ENCODE measurements at places on chromosomes 4 and X.

DNA sequence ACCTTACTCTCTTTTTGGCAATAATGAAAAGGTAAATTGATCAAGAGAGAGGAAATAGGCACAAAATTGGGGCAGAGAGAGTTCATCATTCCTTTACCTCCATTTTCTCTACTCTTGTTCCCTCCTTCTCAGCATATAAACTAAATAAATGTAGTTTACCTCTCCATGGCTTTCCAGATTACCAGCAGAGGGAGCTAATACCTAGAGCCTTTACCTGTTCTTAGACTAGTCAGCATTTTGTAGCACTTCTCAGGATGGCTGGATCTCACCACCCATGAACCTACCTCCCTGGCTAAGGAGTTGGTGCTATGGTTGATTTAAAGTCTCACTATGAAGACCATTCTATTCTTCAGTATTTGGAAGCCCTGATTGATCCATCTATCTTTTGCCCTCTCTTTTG is 15.7 kb downstream of the OFD1 start:
- DNase-seq: no peak

- DNase-seq: no peak
Measured at GRCh38 chrX:30643313-30643821, 9.9 kb upstream of the GK start.

DNA sequence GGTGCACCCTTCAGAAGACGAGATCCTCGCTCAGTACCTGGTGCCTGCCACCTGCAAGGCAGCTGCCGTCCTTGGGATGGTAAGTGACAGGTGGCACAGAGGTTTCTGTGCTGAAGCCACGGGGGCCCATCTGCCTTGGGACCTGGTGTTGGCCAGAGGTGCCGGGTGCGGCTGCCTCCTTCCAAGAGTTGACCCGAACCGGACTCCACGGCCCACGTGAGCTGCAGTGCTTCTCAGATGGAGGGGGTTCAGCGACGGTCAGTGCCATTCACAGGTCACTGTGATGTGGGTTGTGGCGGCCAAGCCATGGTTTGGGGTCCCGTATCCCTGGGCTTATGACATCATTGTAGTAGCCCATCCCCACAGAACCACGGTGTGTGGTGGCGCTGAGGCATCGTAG is 19.0 kb upstream of the MSANTD1 start:
- DNase-seq: no peak

GRCh38 chrX:123348468-123348867 is 164.4 kb downstream of the GRIA3 start:
- no peak for DNase-seq

DNA sequence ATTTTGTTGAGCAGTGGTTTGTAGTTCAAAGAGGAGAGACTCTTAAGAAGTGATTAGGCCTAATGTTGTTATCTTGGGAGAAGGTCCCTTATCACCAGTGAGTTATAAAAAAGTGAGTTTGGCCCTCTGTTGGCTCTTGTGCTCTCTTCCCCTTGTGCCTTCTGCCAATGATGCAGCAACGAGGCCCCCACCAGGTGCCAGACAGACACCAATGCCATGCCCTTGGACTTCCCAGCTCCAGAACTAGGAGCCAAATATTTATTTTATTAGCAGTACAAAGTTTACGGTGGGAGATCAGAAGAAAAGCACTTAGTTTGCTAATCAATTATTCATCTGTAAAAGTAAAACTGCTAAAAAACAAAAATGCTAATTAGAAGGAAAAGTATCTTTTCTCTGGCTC is 22.7 kb upstream of the NAAA start:
- no peak for DNase-seq

GRCh38 chrX:9988762-9989161 is 21.6 kb downstream of the CLDN34 start:
- DNase-seq: no peak

- DNase-seq: no peak
Measured at GRCh38 chr4:87052615-87053014, 117.8 kb downstream of the AFF1 start.

GRCh38 chr4:122762966-122763716 is 30.6 kb downstream of the BBS12 start:
- no peak for DNase-seq

DNA sequence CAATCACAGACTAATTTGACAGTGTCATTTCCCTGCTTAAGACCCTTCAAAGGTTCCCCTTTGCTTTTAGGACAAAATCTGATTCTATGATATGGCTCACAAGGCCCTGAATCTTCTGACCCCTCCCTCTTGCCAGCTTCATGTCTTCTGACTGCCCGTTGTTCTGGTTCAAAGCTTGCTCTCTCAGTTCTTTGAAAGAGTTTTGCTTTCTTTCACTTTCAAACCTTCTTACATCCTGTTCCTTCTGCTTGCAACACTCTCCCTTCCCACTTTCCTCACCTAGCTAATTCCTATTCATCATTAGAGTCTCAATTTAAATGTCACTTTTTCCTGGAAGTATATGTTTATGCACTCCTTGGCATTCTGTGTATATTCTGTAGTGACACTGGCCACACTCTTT is 299.2 kb downstream of the IDS start:
- no peak for DNase-seq

DNA sequence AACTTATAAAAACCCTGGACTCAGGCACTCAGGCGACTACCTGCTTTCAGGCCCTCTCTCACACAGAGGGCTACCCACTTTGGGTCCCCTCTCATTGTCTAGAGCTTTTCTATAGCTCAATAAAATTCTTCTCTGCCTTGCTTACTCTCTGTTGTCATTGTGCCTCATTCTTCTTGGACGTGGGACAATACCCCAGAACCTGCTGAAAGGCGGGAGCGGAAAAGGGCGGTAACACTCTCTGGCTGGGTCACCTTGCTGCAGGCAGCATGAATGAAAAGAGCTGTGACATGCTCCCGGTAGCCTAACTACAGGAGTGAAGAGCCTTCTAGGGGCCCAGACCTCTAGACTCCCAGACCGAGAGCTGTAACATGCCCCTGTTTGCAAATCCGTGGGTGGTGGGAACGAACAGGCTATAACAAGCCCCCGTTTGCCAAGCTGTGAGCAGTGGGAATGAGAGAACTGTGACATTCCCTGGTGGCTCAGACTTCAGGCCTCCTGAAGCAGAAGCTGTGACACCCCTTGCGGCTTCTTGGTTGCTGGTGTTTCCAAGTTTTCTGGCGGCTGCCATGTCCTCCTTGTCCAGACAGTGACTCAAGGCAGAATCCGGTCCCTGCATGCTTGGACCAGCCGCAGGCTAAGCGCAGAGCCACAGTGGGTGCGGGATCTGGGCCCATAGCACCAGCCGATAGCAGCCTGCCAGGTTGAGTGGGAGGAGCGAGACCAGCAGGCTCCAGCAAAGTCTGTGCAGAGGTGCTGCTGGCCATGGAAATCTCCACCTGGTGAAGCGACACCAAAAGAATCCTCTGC is 684.6 kb downstream of the ARAP2 start:
- no peak for DNase-seq

DNA sequence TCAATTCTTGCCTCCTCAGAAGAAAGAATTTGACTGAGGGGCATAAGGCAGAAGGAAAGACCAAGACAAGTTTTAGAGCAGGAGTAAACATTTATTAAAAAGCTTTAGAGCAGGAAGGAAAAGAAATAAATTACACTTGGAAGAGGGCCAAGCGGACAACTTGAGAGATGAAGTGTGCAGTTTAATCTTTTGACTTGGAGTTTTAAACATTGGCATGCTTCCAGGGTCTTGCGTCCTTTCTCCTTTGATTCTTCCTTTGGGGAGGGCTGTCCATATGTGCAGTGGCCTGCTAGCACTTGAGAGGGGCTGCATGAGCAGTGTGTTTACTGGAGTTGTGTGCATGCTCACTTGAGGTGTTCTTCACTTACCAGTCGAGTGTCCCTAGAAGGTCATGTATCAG is 275.8 kb upstream of the IL1RAPL1 start:
- no peak for DNase-seq

GRCh38 chr4:36779601-36780000 is 464.9 kb upstream of the NWD2 start:
- no peak for DNase-seq

- no peak for DNase-seq
Measured at GRCh38 chrX:40329616-40330015, 231.9 kb upstream of the BCOR start.

GRCh38 chr4:10656988-10657387 is 27.6 kb downstream of the CLNK start:
- no peak for DNase-seq

GRCh38 chr4:108449129-108449528 is 171.2 kb upstream of the RPL34 start:
- DNase-seq: no peak

- DNase-seq: no peak
Measured at GRCh38 chrX:31099536-31100090, 27.8 kb upstream of the FTHL17 start.

- DNase-seq: no peak
Measured at GRCh38 chrX:87376896-87377295, 140.7 kb upstream of the KLHL4 start.
